C1 segment of cervical spinal cord (tissue), 14 donors: ENCODE measurements at places on chromosomes 5 and 9.

- no peak for DNase-seq
Measured at GRCh38 chr5:124052201-124052600, 540.2 kb downstream of the CSNK1G3 start.

DNA sequence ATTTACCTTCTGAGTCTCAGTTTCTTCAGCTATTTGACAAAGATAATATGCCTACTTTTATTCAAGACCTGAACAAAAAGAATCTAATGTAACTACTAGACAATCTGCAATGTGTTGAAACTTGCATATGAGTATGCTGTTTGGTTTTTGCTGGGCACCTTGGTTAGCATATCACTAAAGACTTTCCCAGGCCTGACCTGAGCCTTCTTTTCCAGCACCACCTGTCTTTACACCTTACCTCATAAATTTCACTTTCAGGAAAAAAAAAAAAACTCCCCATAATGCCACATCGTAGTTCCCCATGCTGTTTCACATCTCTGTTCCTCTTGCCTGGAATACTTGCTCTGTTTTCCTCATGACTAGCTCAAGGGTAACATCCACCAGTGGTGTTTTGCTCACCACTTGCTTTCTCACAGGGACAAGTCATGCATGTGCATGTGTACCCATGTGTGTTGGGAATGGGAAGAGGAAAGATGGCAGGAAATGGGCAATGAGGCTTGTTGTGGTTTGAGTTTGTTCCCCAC, 45.6 kb upstream of the TLE4 start:
- no peak for DNase-seq

GRCh38 chr5:144202072-144202471, 31.4 kb downstream of the KCTD16 start:
- no peak for DNase-seq

- DNase-seq, result no peak
Measured at GRCh38 chr5:150540042-150540441, 32.1 kb downstream of the NDST1 start.

- DNase-seq, result no peak
Measured at GRCh38 chr5:155343468-155343867, 329.9 kb downstream of the KIF4B start.

DNA sequence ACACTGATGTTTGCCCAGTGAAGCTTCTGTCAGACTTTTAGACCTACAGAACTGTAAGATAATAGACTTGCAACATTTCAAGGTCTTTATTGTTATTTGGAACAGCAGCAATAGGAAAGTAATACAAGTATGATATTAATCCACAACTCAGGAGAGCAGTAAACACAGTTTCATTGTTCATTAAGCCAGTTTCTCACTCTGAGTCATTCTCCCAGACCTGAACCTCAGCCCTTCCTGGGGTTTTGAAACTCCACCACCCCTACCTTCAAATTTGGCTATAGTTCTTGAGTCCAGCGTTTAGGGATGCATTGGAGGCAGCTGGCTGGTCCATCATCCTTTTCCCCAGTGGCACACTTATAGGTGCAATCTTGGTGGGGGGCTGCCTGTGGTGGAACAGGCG, 203.2 kb downstream of the RAB3C start:
- DNase-seq, result no peak

GRCh38 chr9:117938086-117938485, 233.9 kb downstream of the TLR4 start:
- no peak for DNase-seq

DNA sequence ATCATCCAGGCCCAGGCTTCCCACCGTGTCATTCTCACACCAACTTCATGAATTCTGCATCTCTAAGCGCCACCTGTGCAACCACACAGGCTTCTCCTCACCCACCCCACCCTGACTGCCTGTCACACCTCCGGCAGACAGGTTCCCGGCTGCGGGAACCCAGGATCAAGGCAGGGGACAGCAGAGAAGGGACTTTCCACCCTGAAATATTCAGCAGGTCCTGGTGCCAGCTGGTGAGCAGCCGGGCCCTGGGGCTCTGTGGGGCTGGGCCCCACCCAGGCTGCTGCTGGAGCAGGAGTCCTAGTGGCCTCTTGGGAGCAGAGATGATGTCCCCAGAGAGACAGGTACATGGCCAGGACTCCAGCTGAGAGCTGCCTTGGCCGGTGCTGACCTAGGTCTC, 12.7 kb downstream of the ANXA6 start:
- no peak for DNase-seq

GRCh38 chr9:110936237-110936636, 102.0 kb downstream of the LPAR1 start:
- DNase-seq, result no peak

DNA sequence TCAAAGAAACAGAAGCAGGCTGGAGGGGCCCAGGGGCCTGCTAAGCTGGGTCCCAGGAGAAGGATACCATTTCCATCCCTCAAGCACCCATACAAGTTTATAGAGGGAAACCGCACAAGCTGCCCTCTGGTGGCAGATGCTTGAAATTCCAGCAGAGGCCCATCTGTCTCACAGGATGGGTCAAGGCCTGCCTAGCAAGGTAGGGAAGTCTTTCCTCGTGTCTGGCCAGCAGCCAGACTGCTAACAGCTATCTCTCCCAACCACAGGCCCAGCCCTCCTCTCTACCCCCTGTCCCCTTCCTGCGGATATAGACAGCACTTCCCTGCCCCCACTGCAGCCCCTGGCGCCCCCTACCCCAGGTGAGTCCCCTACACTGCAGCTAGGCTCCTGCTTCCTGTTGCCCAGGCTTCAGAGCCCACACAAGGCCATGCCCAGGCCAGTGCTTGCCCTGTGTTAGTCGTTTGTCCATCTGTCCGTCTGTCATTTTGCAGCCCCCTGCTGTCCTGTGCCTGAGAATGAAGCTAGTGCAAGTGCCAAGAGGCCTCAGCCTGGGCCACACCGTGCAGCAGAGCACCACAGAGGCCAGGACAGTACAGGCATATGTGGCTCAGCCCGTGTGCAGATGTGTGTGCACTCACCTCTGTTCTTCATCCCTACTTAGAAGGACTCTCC, 26.2 kb downstream of the TCF7 start:
- no peak for DNase-seq

DNA sequence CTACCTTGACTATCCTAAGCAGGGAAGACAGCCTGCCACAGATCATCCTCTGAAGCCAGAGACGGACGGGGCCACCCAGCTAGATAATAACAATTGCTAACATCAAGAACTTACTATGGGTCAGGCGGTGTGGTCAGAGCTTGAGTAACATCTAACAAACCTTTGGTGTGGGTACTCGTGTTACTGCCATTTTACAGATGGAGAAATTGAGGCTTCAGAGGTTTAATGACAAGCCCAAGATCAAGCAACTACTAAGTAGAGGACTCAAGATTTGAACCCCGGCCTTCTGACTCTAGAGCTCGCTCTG, 16.7 kb upstream of the ARSI start:
- DNase-seq, result no peak

DNA sequence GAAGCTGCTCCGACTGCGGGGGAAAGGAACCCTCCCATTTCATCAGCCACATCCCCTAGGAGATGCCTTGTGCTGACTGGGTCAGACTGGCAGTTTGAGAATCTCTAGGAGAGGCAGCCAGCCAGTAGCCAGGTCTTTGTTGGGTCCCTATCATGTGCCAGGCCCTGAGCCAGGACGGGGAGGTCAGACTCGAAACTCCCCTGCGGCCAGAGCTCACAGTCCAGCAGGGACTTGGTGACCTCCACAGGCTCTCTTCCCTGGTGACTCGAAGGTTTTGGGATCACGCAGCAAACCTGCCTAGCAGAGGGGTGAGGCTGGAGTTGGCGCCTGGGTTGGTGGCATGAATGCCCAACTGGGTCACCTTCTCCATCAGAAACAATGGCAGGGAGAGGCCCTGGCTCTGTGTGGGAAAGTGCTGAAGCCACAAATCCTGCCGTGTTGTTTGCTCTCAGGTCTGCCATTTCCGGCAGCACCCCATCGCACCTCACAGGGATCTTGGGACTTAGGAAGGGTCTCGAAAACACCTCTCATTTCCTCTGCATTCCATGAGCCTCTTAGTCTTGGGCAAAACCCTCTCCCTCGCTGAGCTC, 14.4 kb upstream of the ORM1 start:
- no peak for DNase-seq

DNA sequence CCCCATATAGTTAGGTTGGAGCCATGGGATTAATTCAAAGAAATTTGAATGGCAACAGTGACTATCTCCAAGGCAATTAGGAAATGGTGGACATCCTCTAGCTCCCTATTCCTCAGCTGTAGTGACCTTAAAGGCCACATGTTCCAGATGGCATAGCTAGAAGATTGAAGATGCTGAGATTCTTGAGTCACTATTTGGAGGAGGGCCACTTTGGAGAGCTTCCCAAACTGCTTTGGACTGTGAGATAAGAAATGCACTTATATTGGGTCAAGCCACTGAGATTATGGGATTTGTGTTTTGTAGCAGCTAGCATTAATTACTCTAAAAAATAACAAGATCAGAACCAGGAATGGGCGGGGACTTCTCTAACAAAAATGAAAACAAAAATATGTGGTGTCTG, 636.2 kb upstream of the CCNG1 start:
- no peak for DNase-seq

DNA sequence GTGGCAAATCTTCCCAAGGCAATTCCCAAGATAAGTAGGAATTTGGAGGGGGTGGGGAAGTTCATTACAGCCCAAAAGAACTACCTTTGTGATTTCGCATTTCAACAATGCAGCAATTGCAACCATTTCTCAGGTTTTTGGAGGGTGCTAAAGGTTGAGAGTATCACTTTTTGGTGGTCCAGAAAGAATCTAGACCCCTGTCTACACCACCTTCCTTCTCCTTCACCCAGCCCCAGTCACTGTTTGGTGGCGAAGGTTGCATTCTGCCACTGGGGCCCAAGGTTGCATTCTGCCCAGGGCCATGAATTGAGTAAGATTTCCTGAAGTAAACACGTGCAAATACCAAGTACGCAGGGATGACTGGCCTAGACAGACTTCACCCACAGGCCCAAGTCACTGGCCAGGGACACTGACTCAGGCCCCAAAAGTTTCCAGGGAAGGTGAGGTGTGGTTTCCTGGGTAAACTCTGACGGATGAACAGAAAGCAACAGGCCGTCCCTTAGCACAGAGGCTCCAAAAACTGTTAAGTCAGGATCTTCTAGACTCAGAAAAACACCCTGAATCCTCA, 5.7 kb downstream of the PDE6A start:
- DNase-seq, result no peak

- DNase-seq, result no peak
Measured at GRCh38 chr9:69207503-69207902, 33.4 kb downstream of the TJP2 start.

DNA sequence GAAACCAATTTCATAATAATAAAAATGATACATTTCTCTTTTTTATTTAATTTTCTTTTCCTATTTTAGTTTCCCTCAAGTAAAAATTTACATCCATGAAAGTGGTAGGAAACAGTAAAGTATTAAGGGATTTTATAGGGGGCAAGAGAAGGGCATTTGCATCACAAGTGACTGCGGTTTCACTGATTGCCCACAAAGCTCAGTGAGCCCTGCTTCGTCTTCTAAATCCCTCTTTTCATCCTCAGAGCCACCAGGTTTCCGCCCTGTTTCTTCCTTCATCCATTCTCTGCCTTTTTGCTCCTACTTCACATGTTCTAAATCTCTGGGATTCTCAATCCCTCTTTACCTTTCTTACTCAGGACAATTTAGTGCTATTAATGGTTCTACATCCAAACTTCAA, 491.4 kb downstream of the LRRC70 start:
- no peak for DNase-seq

DNA sequence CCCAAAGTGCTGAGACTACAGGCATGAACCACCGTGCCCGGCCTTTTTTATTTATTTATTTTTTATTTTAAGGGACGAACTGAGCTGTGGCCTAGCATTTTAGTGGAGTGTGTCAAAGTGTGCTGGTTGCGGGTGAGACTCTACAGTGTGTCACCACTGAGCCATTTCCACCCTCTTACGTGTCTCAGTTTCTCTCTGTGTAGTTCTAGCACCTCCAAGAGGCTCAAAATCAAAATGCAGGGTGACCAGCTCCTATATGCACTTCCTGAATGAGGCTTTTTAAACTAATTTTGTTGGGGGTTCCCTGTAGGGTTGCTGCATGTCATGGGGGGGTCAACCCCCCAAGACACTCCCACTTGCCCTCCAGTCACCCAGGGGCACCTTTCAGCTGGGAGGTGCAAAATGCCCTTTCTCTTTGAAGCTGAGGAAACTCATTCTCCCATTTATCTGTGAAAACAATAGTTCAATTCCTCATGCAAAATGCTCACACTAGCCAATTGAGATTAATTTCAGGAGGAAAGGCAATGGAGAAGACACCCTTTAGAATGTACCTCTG, 69.3 kb downstream of the COL15A1 start:
- no peak for DNase-seq

DNA sequence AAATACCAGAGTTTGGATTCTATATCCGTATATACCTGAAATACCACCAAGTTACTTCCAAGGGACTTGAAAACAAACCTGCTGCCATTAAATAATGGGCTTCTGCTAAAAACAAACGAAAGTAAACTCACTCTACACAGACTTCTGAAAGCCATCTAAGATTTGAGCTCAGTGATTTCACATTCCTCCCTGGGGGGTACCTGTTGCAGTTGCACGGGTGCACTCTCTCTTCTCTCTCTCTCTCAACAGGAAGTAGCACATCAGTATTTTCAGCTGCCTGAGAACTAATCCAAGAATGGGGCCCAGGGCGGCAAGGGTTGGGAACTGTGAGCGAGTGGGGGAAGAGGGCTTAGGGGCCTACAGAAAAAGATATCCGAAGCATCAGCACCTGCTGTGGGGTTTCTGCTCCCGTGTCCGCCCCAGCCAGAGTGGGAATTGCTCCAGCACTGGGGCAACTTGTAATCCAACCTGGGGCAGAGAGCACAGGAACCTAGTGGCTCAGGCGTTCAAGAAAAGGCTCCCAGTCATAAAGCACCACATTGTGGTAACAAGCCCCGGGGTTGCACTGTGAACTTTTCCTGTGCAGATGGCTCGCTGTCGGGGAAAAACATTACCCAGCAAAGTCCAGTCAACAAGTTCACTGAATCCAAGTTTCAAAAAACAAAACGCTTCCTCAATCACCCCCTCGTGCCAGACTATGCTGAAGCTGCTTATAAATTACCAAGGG, 99.8 kb downstream of the EFNA5 start:
- DNase-seq, result no peak

GRCh38 chr5:132826424-132827082, 3.9 kb downstream of the SHROOM1 start:
- no peak for DNase-seq

DNA sequence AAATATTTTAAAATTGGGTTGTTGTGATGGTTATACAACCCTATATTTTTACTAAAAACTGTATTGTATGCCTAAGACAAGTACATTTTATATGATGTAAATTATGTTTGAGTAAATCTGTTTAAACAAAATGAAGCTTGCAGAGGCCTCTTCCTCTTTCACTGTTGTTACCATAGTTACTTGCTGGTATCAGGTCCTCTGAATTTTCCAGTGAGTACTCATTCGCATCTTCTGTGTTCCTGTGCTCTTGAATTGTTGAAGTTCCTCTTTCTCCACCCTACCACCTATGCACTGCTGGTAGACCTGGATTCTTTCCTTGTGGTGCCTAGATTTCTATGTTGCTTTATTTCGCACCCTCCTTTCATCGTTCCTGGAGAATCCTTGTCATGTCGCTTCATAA, 938.5 kb upstream of the ACO1 start:
- DNase-seq, result no peak

- DNase-seq, result peak; percentile 57
Measured at GRCh38 chr5:6633469-6634245, 417 bp downstream of the SRD5A1 start.
